Colonic mucosa (tissue), 4 donors: ENCODE measurements at places on chromosomes 4 and X. TPM values are rescaled to one million over a fixed set of nuclear protein-coding genes. Genes with fewer than 3 reads are reported as not detected.

EFNB1 gene
- 92.2 TPM for total RNA-seq

FAM184B gene
- total RNA-seq = 0.19 TPM

BEND2 gene
- total RNA-seq = not detected

PORCN gene
- 3.6 TPM for total RNA-seq

EDA gene
- total RNA-seq = 1.9 TPM

CT83 gene
- total RNA-seq = not detected

AREG gene
- 21.7 TPM for total RNA-seq

DNA sequence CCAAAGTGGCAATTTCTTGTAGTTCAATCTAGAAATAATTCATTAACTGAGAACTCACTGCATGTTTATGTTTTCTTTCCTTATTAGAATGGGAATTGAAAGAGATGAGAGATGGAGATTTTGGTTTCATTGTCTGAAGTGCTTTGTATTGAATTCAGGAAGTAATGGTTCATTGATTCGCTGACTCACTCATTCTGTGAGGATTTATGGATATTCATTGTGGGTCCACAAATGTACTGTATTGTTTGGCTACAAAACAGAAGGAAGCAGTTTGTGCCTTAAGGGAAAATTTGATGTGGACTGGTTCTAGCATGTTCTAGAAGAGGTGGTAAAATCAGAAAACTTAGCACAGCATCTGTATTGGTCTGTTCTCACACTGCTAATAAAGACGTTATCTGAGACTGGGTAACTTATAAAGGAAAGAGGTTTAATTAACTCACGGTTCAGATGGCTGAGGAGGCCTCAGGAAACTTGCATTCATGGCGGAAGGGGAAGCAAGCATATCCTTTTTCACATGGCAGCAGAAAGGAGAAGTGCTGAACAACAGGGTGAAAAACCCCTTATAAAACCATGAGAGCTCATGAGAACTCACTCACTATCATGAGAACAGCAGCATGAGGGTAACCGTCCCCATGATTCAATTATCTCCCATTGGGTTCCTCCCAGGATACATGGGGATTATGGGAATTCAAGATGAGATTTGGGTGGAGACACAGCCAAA lies 132.3 kb upstream of the VCX3A start:
- H3K36me3 ChIP-seq = no peaks in the 10 kb centered on the region
- no peak for DNase-seq
- no peak overlapping the region for H3K27ac ChIP-seq
- no peaks in the 10 kb centered on the region for H3K27me3 ChIP-seq
- no peak overlapping the region for H3K4me3 ChIP-seq

DNA sequence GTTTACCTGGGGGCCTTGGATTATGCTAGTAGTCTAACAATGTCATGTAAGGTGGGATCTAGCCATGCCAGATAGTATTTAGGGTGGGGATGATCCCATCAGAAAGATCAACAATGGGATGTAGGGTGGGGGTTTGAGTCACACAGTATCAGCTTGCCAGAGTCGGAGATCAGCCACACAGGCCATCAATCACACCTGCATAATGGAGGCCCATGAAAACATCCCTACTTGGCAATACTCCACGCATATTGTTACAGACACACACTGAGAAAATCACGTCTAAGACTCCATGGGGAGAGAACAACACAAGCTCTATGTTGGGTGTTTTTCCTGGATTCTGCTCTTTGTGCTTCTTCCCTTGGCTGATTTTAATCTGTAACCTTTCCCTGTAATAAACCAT lies 49.5 kb upstream of the SLC25A4 start:
- no peak overlapping the region for H3K27ac ChIP-seq
- no peaks in the 10 kb centered on the region for H3K27me3 ChIP-seq
- no peaks in the 10 kb centered on the region for H3K4me1 ChIP-seq
- DNase-seq = no peak
- H3K36me3 ChIP-seq = no peaks in the 10 kb centered on the region

GRCh38 chr4:145939856-145940255 lies 1.2 kb upstream of the ZNF827 start:
- H3K36me3 ChIP-seq = no peaks in the 10 kb centered on the region
- H3K27ac ChIP-seq = no peak overlapping the region
- no peaks in the 10 kb centered on the region for H3K4me1 ChIP-seq
- no peak for DNase-seq

GRCh38 chr4:1410491-1411325 lies 4.5 kb upstream of the NKX1-1 start:
- H3K4me3 ChIP-seq = no peak overlapping the region
- no peak overlapping the region for H3K27ac ChIP-seq
- H3K4me1 ChIP-seq = no peaks in the 10 kb centered on the region
- peaks cover 58% of the 10 kb centered on the region for H3K27me3 ChIP-seq

DNA sequence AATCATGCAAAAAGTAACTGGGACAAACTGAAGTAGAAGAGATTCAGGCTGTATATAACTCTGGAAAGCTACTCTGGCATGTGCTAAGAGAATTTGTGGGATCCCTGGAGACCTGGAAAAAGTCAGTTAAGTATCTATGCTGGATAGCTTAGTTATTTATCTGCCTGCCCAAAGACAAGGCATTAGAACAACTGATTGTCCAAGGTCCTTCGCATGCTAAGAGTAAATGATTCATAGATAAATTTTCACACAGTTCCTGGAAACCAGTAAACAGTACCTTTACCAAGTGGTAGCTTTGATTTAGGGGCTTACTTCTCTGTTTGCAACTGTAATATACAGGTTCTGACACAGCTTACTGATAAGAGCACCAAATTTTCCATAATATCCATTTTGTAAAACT lies 104.8 kb downstream of the ATP11C start:
- H3K4me3 ChIP-seq = no peak overlapping the region
- no peak for DNase-seq
- no peaks in the 10 kb centered on the region for H3K36me3 ChIP-seq
- no peaks in the 10 kb centered on the region for H3K27me3 ChIP-seq

GRCh38 chrX:129654652-129655546 lies at the start of gene APLN:
TSS of gene APLN (minus strand) at chrX:129654956. CDS start at chrX:129654630, 326 bp downstream.
- no peaks in the 10 kb centered on the region for H3K36me3 ChIP-seq
- H3K4me1 ChIP-seq = no peaks in the 10 kb centered on the region
- H3K27me3 ChIP-seq = peaks cover 10% of the 10 kb centered on the region
- DNase-seq = peak; percentile 40
- H3K4me3 ChIP-seq = peak within 1 kb of the TSS; percentile 31

- no peak overlapping the region for H3K27ac ChIP-seq
- no peak overlapping the region for H3K4me3 ChIP-seq
- no peaks in the 10 kb centered on the region for H3K36me3 ChIP-seq
- no peaks in the 10 kb centered on the region for H3K4me1 ChIP-seq
- no peak for DNase-seq
These were observed 210.0 kb downstream of the HS3ST1 start for GRCh38 chr4:11218692-11219091.

DNA sequence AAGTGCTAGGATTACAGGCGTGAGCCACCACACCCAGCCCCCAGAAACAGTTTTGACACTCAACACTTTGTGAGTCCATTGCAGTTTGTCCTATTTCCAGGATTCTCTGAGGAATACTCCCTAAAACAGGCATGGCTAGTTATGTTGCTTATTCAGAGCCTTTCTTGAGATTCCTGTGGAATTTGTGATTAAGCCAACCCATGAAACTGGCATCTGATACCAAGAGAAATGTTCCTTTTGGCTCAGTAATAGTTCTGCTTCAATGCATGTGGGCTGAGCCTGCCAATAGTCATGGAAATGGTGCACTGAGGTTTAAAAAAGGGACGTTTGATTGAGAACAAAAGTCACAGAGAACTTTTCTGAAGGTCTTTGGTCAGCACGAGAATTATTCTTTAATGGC lies 241.7 kb downstream of the PPP1R2C start:
- no peaks in the 10 kb centered on the region for H3K27me3 ChIP-seq
- no peak overlapping the region for H3K4me3 ChIP-seq
- DNase-seq = no peak
- H3K36me3 ChIP-seq = no peaks in the 10 kb centered on the region

DNA sequence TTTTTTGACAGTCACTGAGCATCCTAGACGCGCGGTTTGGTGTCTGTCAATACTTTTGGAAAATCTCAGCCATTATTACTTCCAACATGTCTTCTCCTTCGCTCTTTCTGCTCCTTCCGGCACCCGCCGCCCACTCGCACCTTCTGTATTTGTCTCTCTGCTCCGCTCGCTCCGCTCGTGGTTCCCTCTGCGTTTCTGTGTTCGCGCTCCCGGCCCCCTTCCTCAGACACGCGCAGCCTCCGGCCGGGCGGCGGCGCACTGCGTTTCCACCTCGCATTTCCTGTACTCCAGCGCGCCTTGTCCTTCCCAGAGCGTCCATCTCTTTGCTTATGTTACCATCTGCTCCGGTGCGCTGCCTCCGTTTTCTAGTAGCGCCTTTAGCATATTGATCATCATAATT lies 21.1 kb downstream of the PDE6B start:
- no peak overlapping the region for H3K4me3 ChIP-seq
- peaks cover 11% of the 10 kb centered on the region for H3K27me3 ChIP-seq
- H3K36me3 ChIP-seq = no peaks in the 10 kb centered on the region
- no peak overlapping the region for H3K27ac ChIP-seq
- no peaks in the 10 kb centered on the region for H3K4me1 ChIP-seq
- no peak for DNase-seq

- DNase-seq = no peak
- no peaks in the 10 kb centered on the region for H3K36me3 ChIP-seq
- no peak overlapping the region for H3K4me3 ChIP-seq
- H3K27me3 ChIP-seq = no peaks in the 10 kb centered on the region
- H3K27ac ChIP-seq = no peak overlapping the region
These were observed 60.6 kb upstream of the SLC39A8 start for GRCh38 chr4:102405821-102406401.

DNA sequence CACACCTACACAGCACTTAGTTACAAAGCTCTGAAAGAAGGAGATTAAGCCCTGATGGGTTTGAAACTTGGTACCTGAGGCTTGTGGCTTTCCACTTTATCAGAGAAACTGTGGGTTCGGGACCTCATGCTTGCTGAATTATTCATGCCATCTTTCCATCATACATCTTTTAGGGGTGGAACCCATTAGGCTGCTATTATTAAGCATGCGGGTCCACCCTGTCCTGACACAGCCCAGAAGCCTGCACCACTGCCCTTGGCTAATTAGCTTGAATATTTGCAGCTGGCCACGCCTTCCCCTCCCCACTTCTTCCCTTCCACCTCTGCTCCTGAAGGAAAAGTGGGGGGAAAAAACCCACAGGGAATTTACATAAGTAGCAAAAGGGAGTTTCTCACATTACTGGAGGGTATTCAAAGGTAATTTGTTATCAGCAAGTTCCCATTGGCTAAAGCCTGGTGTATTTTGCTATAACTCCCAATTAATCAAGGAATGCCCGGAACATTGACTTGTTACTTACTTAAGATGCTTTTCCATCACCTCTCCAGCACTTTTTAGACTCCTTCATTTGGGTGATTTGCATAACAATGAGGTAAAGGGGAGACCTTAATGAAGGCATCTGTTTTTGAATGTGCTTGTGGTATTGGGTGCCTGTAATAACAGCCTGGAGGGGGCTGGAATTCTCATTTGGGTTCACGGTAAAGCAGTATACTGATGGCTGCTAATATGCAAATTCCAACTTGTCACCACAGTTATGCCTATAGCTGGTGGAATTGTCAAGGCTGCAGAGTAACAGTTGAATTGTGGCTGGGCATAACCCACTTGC lies 231.7 kb upstream of the GATB start:
- no peaks in the 10 kb centered on the region for H3K4me1 ChIP-seq
- no peak overlapping the region for H3K4me3 ChIP-seq
- no peak for DNase-seq
- H3K27me3 ChIP-seq = no peaks in the 10 kb centered on the region
- no peak overlapping the region for H3K27ac ChIP-seq

GRCh38 chr4:141159027-141159426 lies 25.8 kb upstream of the RNF150 start:
- H3K27me3 ChIP-seq = no peaks in the 10 kb centered on the region
- no peak overlapping the region for H3K4me3 ChIP-seq
- H3K27ac ChIP-seq = no peak overlapping the region
- no peak for DNase-seq

GRCh38 chr4:3515646-3516045 lies 16.6 kb downstream of the LRPAP1 start:
- H3K4me1 ChIP-seq = no peaks in the 10 kb centered on the region
- H3K4me3 ChIP-seq = no peak overlapping the region
- no peak for DNase-seq
- H3K27ac ChIP-seq = no peak overlapping the region
- no peaks in the 10 kb centered on the region for H3K27me3 ChIP-seq
